ENCODE measurements at places on chromosomes 7 and 10.

- no peak for DNase-seq
These were observed 11.7 kb downstream of the ZYX start for GRCh38 chr7:143392875-143393266.

- no peak for DNase-seq
These were observed 171.6 kb downstream of the HERPUD2 start for GRCh38 chr7:35523292-35523691.

- peak; percentile 17 for DNase-seq
These were observed 1160.8 kb upstream of the LRRTM3 start for GRCh38 chr10:65765006-65765541.

- no peak for DNase-seq
These were observed 60.7 kb downstream of the LHPP start for GRCh38 chr10:124522131-124522932.

DNA sequence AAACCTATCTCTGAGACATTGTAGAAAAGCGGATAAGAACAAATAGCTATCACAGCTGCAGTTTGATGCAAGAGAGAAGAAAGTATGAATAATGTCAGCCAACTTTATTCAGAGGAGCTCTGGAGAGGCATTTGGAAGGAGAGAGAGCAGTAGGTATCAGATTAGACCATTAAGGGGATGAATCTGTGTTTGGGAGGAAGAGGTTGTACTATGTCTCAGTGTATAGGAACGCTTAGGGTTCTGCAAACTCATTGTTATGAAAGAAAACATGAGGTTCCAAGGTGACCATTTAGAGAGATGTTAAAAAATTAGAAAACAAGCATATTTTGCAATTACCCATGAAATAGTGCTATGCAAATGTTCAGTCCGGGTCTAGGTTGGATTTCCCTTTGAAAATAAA lies 207.5 kb upstream of the GNAI1 start:
- DNase-seq, result no peak

GRCh38 chr10:102644066-102644645 lies at the start of gene TRIM8:
TSS of gene TRIM8 (plus strand) at chr10:102644479. CDS start at chr10:102644618, 139 bp downstream.
- peak; percentile 72 for DNase-seq

GRCh38 chr10:114471906-114472876 lies 67.9 kb upstream of the AFAP1L2 start:
- no peak for DNase-seq

- DNase-seq, result peak; percentile 86
These were observed 114.8 kb downstream of the FAM53B start for GRCh38 chr10:124629415-124629814.

GRCh38 chr7:47702080-47702479 lies 120.2 kb upstream of the TNS3 start:
- DNase-seq, result no peak

GRCh38 chr7:68321776-68322496 lies 1276.3 kb upstream of the AUTS2 start:
- no peak for DNase-seq

DNA sequence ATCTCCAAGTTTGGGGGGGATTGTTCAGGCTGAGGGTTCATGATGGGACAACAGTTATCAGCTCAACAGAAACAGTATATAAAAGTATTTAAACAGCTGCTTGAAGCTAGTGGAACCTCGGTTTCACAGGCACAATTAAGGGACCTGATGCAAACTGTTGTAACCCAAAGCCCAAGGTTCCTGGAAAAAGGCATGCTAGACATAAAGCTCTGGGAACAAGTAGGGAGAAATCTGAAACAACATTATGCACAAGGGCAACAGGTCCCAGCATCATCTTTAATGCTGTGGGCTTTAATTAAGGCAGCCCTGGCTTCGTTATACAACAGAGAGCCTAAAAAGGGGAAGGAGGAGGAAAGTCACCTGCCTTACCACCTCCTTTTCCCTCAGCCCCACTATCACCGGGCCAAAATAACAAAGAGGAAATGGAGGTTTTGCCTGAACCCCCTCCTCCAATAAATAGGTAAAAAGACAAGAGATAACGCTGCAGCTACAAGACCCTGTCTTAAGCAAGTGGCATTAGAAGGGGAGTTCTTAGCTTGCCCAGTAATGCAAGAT lies 83.2 kb upstream of the GPR22 start:
- DNase-seq, result no peak

DNA sequence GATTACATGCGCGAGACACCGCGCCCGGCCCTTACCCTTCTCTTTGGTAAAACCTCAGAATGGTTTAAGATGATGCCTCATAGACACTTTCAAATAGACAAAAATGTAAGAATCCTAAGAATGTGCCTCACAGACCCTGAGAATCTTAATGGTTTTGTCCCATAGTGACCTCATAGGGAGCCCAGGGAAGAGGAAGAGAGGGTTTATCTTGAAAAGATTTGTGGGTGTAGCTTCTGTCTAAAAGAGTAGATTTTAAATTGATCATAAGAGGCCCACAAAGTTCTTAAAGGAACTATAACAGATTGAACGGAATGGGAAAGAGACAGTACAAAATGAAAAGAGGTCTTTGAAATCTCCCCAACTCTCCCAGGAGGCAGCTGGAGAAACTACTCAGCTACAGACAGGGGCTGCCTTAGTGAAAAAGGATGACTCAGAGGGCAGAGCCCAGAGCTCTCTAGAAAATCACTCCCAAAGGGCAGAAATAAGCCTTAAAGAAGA lies 220.6 kb downstream of the ADRA2A start:
- no peak for DNase-seq

DNA sequence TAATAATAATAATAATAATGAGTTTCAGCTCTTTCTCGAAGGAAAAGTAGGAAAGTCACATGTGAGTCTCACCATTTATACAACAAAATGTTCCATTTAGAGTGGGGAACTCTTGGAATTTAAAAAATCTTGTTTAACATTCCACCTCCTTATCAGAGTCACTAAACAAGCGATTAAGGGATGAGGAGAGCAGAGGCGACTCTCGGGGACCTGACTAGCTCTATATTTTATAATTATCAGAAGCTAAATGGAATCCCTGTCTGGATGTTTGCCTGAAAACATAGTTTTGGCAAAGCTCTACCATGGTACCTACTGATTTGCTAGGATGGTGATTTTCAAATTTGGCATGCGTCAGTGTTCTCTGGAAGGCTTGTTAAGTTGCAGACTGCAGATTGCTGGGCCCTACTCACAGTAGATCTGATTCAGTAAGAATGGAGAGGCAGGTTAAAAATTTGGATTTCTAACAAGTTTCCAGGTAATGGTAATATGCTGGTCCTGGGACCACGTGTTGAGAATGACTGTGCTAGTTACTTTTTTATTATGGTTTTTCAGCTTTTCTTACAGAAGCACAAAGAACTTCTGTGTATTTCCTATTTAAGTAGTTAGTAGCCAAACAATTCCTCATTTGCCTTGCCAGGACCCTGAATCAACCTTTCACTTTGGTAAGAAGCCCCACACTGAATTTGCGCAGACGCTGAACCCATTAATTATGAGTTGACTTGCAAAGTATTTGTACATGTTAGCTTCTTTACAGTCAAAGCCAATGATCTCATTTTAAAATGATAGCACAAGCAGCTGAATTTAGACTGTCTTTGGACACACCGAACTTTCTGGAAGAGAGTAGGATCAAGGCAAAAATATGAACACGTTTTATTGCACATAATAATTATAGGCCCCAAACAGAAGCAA lies 39.5 kb downstream of the CPED1 start:
- DNase-seq, result no peak

DNA sequence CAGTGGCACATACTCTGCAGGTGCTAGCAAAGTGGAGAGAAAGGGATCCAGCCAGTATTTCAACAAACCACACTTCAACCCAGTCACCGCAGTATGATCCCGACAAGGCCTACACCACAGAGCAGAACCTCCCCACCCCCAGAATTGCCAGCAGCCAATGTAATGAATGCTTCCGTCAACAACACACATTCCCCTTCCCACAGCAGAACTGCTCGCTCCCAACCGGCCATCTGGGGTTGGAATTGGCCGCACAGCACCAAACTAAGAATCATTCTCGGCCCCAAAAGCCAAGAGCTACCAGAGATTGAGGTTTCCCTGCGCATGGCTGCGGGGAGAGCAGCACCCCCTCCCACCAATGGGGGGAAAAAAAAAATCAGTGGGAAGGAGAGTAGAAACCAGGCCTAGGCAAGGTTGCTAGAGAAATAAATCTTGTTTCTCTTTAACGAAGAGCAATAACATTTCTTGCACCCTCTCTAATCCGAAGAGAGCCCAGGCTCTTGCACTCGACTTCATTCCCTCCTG lies 1.1 kb downstream of the WASL start:
- peak; percentile 49 for DNase-seq

GRCh38 chr10:16816830-16817124 lies 447 bp downstream of the RSU1 start:
- DNase-seq, result no peak

DNA sequence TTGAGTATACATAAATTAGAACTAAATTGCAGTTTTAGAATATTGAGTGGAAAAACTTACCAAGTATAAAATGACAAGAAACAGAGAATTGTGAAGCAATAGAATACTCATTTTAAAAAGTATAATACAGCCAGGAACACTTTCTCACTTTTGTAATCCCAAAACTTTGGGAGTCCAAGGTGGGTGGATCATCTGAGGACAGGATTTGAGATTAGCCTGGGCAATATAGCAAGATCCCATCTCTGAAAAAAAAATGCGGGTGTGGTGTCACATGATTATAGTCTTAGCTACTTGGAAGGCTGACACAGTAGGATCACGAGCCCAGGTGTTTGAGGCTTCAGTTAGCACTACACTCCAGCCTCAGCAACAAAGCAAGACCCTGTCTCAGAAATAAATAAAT lies 440.9 kb upstream of the POT1 start:
- no peak for DNase-seq
